ENCODE measurements at places on chromosomes 3 and 15.

DNA sequence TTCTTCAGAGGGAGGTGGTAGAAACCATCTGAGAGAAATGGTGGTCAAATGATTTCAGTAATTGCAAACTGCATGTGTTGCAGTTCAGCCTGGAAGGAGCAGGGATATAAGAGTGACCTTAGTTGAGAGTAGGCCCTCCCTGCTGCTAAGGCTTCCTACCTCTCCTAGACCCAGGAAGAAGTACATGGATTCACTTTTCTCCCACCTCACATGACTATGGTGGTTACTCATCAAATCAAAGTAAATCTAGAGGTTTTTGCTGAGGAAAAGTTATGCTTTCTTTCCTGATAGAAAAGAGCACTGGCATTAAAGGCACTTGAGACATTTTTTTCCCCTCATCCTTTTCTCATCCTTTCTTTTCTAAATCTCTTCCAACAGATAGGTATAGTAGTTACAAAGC is 43.2 kb upstream of the LEKR1 start:
- DNase-seq, result no peak

GRCh38 chr15:65847989-65848388 is 21.3 kb upstream of the RAB11A start:
- DNase-seq, result no peak

DNA sequence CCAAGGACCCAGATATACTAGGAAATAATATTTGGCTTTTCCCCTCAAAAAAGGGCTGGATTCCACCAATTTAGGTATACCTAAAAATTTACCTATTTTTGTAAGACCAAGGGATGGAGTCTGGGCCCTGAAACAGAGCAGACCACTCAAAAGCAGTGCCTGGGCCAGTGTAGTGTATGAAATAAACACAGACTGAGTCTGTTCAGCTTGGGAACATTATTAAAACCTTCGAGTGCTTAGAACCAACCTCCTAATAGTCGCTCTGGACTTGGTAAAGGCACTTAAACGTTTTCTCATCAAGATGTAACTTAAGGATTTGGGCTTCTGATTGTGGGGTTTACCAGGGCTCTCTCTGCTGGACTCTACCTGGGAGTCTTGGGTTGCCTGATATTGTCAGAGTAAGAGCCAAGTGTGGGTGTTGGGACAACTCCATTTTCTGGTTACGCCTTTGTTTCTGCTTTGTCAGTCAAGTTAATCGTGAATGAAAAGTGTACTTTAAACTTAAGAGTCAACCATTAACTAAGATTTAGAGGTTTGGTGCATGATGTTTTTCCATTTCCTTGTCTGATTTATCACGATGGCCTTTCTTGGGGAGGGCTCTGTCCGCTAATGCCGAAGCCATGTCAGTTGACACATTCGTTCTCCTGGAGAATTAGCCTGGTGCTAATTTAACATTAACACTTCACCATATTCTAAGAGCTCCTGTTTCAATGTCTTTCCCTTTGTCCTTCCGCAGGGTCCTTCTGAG is 221.0 kb upstream of the TPM1 start:
- DNase-seq, result no peak

DNA sequence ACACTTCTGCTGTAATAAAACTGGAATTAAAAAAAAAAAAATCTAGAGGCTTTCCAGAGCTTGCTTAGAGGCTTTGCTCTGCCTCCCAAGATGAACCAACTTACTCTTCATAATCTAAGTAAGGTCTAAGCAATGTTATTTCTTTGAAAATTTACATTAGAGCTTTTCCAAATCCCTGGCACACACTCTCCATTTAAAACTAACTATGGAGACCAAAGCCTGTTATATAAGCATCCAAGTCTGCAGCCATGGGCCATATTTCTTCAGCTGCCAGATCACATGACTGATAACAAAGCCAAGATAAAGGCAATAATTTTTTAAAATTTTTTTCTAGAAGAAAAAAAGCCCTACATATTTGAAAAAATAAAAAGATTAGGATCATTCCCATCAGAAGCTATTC is 55.0 kb upstream of the ARHGEF3 start:
- no peak for DNase-seq

DNA sequence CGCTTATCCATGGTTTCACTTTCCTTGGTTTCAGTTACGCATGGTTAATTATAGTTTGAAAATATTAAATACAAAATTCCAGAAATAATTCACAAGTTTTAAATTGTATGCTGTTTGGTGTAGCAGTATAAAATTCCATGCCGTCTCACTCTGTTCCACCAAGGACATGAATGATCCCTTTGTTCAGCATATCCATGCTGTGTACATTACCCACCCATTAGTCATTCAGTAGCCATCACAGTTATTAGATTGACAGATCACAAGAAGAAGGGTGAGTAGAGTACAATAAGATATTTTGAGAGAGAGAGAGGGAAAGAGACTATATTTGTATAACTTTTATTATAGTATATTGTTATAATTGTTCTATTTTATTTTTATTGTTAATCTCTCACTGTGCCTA is 535.5 kb downstream of the SQOR start:
- DNase-seq, result no peak

DNA sequence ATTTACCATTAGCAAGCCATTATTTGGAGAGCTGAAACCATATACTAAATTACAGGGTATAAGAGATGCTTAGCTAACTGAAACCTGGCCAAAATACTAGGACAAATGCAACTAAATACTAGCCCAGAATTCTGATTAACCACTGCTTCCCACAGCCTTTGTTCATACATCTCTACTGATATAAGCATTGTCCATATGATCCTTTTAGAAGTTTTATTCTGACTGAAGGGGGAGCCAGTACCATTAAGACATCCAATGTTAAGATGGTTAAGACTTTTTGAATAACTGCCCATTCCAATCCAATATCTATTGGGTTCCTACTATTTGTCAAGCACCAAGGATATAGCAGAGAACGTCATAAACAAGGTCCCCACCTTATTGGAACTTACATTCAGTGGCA is 421.3 kb downstream of the FOXP1 start:
- no peak for DNase-seq

Data from MV-4-11 (cell line).